ENCODE measurements at places on chromosomes 7 and 10.
A peak's percentile ranks its signal among the peaks of the same experiment; 100 is the strongest.

- DNase-seq = no peak
These were observed 59.2 kb downstream of the CDHR3 start for GRCh38 chr7:106022193-106022821.

GRCh38 chr7:24820730-24821044, 63.4 kb upstream of the GSDME start:
- DNase-seq = peak; percentile 69

DNA sequence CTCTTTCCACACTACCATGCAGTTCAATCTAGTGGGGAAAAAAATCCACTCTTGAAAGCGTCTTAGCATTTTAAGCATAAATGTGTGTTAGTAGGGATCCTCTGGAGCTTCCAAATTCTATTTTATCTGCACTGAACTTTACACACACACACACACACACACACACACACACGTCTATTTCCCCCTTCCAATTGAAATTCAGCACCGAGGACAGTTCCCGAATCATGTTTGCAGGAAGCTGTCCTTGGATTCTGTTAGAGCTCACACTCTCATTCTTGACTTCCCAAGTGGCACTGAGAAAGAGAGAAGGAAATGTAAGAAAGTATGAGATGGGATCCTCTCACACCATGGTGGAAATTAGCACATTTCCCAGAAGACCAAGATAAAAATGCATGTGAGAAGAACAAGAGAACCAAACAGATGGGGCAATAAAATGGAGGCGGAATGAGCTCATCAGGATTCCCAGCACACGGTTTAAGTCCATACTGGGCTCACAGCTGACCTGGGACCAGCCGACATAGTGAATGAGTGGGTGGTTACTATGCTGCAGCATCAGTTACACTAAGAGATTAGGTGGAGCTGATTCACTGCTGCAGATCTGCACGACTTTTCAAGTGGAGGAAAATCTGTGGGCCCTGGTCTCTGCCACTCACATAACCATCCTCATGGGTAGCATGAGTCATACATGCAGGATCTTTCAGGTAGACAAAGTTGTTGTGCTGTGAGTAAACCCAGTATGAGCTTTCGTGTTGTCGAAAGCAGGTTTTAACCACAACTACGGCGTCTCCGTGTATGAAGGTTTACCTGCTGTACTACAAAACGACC, 3.3 kb upstream of the NPTX2 start:
- no peak for DNase-seq

DNA sequence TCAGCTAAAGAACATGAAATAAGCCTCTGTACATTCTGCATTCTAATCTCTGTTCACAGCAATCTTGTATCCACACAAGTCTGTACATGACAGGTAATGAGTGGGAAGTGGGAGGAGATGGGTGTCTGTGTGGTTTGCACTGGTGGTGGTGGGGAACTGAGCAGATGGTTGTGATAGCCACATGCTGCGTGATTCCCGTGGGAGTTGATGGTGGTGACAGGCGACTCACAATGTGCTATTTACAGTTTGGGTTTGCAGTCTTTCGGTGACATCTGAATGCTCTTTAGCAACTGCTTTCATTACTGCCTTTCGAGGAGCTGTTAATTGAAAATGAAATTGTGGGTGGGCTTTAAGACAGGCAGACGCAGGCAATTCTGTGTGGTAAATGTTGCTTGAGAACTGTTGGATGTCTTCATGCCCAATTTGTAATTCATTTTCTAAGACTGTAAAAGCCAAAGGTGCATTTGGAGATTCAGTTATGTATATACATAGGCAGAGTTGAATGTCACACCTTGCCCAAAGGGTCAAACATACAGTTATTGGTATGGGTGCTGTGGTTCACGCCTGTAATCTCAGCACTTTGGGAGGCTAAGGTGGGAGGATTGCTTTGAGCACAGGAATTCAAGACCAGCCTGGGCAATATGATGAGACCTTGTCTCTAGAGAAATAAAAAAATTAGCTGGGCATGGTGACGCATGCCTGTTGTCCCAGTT, 308.2 kb downstream of the AUTS2 start:
- no peak for DNase-seq

DNA sequence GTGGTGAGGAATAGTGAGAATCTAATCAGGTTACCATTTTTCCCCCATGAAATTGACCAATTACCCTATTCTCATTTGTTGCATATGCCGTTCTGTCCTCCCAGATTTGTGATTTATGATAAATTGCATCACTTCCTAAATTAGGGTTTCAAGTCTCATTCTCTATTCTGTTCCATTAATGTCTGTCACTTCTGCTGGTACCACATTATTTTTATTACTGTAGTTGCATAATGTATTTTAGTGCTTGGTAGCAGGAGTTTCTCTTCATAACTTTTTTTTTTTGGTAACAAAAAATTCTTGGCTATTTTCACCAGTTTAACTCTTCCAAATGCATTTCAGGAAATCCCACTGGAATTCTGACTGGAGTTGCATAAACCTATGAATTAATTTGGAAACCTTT, 44.0 kb upstream of the FAM133B start:
- no peak for DNase-seq

DNA sequence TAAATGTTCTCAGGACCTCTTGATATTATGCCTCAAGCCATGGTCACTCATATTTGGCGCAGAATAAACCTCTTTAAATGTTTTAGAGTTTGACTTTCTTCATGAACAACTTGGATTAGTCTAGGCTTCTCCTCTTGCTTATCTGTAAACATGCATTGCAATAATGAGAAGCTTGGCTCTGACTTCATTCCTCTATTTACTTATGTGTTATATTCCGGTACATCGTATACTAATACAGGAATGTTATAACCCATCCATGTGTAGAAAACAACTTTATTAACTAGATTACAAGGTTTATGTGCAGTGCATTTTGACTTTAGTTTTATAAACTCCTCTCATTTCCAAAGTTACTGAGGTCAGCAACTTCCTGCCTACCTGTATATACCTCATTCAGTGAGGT, 944.3 kb upstream of the GHITM start:
- DNase-seq = no peak

DNA sequence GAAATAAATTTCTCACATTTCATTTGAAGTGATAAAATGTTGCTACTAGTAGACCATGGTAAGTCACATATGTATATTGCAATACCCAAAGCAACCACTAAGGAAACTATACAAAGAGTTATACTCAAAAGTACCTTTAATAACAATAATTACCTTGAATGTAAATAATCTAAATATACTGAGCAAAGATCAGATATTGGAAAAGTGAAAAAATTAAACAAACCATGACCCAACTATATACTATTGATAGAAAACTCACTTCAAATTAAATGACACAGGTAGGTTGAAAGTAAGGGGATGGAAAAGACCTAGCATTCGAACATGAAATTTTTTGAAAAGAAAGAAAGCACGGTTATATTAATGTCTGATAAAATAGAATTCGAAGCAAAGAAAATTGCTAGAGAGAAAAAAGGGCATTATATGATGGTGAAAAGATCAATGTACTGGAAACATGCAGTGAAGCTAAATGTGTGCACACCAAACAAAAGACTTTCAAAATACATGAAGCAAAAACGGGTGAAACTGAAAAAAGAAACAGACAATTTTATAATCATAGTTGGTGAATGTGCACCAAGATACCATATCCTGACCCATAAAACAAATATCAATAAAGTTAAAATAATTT, 29.1 kb downstream of the TFPI2 start:
- no peak for DNase-seq

- no peak for DNase-seq
These were observed 1127.7 kb downstream of the REEP3 start for GRCh38 chr10:64648915-64649314.

GRCh38 chr10:110269374-110270318, 35.1 kb downstream of the SMNDC1 start:
- peak; percentile 7 for DNase-seq

DNA sequence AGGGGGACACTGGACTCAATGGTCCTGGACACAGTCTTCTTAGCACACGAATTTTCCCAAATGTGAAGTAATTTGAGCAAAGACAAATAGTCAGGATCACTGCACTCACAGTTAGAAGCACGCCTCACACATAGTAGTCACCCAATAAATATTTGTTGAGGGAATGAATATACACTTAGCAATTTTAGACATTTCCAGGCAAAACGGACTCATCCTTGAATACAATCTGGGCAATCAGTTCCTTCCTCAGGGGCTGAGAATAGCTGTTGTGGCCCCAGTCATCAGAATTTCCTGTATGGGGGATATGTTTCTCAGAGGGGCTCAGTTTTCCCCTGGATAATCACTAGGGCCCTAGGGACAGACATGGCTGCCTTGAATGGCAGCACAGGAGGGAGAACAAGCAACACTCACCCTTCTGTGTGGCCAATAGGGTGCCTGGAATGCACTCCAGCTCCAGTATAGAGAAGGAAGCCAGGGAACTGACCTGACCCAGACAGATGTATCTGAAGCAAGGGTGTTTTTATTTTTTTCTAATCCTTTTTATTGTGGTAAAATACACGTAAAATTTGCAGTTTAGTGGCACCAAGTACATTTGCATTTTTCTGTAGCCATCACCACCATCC, 282.7 kb upstream of the ZNF32 start:
- DNase-seq = peak; percentile 80

- DNase-seq = no peak
These were observed 44.5 kb upstream of the DNAJB6 start for GRCh38 chr7:157292258-157292657.

Measured in GM03348 (cell line).